ENCODE measurements at places on chromosomes 3 and 15. TPM values are rescaled to one million over a fixed set of nuclear protein-coding genes. Genes with fewer than 3 reads are reported as not detected.

- H3K27me3 ChIP-seq = no peaks in the 10 kb centered on the region
- H3K36me3 ChIP-seq = no peaks in the 10 kb centered on the region
- no peak for ATAC-seq
- H3K4me1 ChIP-seq = no peaks in the 10 kb centered on the region
- H3K4me3 ChIP-seq = no peak overlapping the region
- no peak overlapping the region for H3K27ac ChIP-seq
Observed at GRCh38 chr3:148147903-148148302, 549.8 kb upstream of the AGTR1 start.

DNA sequence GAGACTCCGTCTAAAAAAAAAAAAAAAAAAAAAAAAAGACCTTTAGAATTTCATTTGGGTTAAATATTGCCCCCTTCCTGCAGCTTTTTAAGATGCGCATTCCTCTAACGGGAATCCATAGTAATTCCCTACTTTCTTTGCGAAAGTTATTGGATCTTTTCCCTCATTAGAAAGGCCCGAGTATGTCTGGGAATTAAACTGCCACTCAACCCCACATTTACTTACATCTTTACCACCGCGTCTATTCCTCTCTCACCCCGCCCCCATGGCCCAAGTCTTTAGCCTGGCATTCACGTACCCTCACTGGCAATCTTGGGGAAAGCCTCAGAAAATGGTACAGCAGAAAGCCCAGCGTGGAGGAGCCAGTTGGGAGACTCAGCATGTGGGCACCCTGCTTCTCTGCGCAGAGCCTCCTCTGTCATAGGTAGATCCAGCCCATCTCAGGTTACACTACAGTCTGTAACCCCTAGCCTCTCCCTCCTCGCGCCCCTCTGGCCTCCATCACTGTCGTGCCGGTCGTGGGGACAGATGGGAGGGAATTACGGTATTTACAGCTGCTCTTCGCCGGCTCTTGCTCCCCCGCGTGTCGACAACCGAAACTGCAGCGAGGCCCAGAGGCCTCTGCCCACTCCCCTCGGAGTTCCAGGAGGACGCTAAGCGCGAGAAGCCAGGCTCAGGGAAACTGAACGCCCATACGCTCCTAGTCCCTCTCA is 6.4 kb upstream of the ANKDD1A start:
- peak overlapping the region; percentile 43 for H3K4me3 ChIP-seq
- no peaks in the 10 kb centered on the region for H3K27me3 ChIP-seq
- peak; percentile 80 for ATAC-seq

- ATAC-seq = no peak
- no peak overlapping the region for H3K27ac ChIP-seq
- no peaks in the 10 kb centered on the region for H3K4me1 ChIP-seq
- no peaks in the 10 kb centered on the region for H3K36me3 ChIP-seq
Observed at GRCh38 chr3:194443901-194444300, 42.9 kb downstream of the ATP13A3 start.

DNA sequence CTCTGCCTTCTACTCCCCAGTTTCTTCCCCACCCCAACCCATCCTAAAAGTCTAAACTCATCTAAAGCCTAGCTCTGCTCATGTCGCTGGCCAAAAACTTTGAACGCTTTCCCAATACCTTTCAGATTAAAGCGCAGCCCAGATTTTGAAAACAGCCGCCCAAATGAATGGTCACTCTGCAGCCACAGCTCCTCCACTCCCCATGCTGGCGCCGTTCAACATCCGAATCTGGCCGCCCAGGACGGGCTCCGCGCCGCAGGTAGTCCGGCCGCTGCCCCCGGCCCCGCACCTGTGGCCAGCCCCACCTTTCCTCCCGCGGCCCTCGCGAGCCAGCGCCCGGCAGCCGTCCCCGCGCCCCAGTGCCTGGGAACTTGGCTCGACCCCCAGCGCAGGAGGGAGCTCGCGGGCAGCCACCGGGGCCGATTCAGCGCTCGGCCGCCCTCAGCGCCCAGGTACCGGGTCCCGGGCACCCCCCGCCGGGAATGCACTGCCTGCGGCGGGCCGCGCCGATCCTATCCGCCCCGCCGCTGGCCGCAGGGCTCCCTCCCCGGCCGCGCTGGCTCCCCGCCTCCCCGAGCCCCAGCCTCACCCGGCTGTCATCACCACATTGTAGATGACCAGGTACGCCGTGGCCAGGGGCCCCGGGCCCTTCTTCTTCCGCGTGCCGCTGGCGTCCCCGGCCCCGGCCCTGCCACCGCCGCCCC is 417 bp downstream of the HACD2 start:
- H3K27me3 ChIP-seq = no peaks in the 10 kb centered on the region
- ATAC-seq = peak; percentile 58
- H3K36me3 ChIP-seq = no peaks in the 10 kb centered on the region
- peaks cover 8% of the 10 kb centered on the region for H3K4me1 ChIP-seq

DNA sequence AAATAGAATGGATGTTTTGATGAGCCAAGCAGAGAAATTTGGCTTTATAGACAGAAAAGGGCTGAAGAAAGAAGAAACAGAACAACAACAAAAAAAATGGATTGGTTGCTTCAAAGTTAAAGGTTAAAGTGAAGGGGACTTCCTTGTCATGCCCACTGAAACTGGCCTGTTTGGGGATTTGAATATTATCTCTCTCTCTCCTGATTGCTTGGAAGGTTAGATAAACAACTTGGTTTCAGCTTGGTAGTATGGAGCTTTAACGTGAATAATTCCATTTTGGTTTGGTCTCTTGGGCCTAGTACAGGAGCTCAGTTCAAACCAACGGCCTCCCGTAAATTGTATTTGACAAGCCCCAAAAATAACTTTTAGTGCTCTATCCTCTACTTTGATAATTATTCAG is 70.8 kb upstream of the MBNL1 start:
- peak overlapping the region; percentile 84 for H3K27ac ChIP-seq
- no peaks in the 10 kb centered on the region for H3K27me3 ChIP-seq
- no peaks in the 10 kb centered on the region for H3K36me3 ChIP-seq

- no peak overlapping the region for H3K4me3 ChIP-seq
- H3K27ac ChIP-seq = no peak overlapping the region
- no peak for ATAC-seq
- no peaks in the 10 kb centered on the region for H3K36me3 ChIP-seq
Observed at GRCh38 chr3:13839726-13840340, 40.0 kb downstream of the WNT7A start.

GRCh38 chr3:64674591-64675076 is 13.2 kb downstream of the ADAMTS9 start:
- ATAC-seq = no peak
- no peaks in the 10 kb centered on the region for H3K4me1 ChIP-seq
- no peak overlapping the region for H3K27ac ChIP-seq

- no peaks in the 10 kb centered on the region for H3K4me1 ChIP-seq
- peak; percentile 0 for ATAC-seq
- no peak overlapping the region for H3K27ac ChIP-seq
- H3K4me3 ChIP-seq = peak overlapping the region; percentile 77
- H3K27me3 ChIP-seq = peaks cover 16% of the 10 kb centered on the region
Observed at GRCh38 chr3:126983653-126984390, 907 bp downstream of the PLXNA1 start.

- H3K36me3 ChIP-seq = no peaks in the 10 kb centered on the region
- no peaks in the 10 kb centered on the region for H3K27me3 ChIP-seq
- H3K4me3 ChIP-seq = no peak overlapping the region
- peaks cover 40% of the 10 kb centered on the region for H3K4me1 ChIP-seq
Observed at GRCh38 chr15:58330741-58331559, 100.8 kb upstream of the LIPC start.

DNA sequence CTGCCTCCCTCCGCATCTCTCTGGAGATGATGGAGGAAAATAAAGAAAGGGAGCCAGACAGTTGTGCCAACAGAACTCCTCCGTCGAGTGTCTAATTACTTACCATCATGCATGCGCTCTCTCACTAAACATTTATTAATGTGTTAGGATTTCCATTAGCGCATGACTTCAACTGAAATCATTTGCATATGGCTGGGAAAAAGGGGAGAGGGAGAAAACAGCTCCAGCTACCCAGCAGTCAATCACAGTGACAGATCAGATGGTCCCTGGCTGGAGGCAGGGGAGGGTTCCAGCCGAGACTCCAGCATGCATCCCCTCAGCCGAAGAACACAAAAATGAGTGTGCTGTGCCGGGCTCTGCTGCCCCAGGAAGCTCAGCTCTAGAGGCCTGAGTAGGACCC is 6.8 kb upstream of the RHO start:
- no peak overlapping the region for H3K27ac ChIP-seq
- no peaks in the 10 kb centered on the region for H3K36me3 ChIP-seq
- no peak overlapping the region for H3K4me3 ChIP-seq
- ATAC-seq = no peak
- H3K4me1 ChIP-seq = no peaks in the 10 kb centered on the region

DNA sequence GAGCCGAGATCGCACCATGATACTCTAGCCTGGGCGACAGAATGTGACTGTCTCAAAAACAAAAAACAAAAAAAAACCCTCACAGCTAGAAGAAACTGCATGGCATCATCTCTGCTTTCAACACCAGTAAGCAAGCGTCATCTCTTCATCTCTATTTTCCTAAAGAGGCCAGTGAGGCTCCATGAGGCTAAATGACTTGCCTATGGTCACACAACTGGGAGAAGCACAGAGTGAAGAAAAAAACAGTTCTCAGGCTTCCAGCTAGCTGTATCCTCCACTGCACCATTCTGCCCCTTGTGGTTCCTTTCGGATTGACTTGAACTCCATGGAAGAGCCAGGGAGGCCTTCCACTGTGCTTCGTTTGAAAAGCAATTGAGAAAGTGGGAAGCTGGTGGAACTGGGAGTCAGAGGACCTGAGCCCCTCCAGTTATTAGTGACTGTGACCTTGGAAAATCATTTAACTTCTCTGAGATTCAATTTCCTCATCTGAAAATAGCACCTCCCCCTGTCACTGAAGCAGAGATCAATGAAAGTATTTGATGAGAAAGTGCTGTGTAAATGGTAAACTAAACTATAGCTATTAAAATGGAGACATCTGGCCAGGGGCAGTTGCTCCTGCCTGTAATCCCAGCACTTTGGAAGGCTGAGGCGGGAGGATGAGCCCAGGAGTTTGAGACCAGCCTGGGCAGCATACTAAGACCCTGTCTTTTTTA is 32.1 kb upstream of the DENND4A start:
- H3K4me3 ChIP-seq = no peak overlapping the region
- peaks cover 6% of the 10 kb centered on the region for H3K27me3 ChIP-seq
- no peaks in the 10 kb centered on the region for H3K4me1 ChIP-seq
- H3K36me3 ChIP-seq = no peaks in the 10 kb centered on the region
- ATAC-seq = peak; percentile 85

DNA sequence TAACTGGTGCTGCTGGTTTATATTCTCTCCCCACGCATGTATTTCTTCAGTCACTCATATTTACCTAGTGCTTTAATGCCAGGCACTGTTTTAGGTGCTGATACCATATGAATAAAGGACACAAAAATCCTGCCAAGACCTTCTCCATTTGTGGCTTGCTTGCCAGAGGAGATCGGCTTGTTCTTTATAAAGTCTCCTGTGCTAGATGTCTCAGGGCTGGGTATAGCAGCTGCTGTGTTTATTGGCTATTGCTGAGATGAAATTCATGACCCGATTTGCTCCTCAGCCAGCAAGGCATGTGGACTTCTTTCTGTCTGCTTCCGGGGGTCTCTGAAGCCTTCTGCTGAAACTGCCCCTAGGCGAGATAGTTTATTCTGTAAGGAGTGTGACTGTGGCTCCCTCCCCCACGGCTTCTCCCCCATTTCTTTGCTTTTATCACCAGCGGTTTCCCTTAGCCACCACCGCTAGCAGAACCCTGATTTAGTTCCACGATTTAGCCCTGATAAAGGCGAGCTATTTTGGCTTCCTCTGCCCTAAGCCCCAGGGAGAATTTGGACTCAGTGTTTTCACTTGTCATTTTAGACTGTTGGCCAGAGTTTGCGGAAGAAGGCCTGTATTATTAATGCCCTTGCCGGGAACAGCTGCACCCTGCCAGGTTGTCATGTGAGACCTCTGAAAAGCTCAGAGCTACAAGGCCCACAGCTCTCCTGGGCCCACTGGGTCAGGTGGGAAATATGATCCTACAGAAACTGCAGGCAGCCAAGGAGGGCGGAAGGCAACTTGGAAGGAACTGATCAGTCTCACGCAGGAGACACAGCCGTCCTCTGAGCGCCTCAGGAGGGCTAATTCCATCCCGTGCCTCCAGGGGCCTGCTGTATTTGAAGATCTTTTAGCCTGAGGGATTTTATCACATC is 46.8 kb downstream of the ST6GAL1 start:
- H3K4me1 ChIP-seq = no peaks in the 10 kb centered on the region
- peak overlapping the region; percentile 81 for H3K27ac ChIP-seq
- H3K36me3 ChIP-seq = no peaks in the 10 kb centered on the region
- H3K4me3 ChIP-seq = no peak overlapping the region
- H3K27me3 ChIP-seq = no peaks in the 10 kb centered on the region

GRCh38 chr3:69181592-69182211 is 59.3 kb upstream of the LMOD3 start:
- no peaks in the 10 kb centered on the region for H3K4me1 ChIP-seq
- no peaks in the 10 kb centered on the region for H3K27me3 ChIP-seq
- H3K4me3 ChIP-seq = no peak overlapping the region

DNA sequence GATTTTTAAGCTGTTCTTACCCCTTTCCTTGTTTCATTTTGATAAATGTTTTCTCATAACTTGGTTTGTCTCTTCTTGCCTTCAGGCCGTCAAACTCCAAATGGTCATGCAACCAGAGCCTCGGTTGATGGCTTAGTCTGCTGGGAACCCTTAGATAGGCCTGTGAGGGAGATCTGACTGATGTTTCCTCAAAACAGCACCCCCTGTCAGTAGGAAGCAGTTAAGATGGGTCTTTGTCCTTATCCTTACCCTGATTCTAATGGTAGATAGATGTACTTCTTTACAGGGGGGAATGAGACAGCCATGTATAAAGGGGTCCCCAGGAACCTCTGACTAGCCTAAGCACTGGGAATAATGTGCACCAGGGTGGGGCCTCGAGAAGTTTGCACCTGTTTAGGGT is 16.3 kb upstream of the OR5H1 start:
- H3K27me3 ChIP-seq = no peaks in the 10 kb centered on the region
- H3K36me3 ChIP-seq = no peaks in the 10 kb centered on the region
- no peak overlapping the region for H3K4me3 ChIP-seq
- no peak overlapping the region for H3K27ac ChIP-seq

DNA sequence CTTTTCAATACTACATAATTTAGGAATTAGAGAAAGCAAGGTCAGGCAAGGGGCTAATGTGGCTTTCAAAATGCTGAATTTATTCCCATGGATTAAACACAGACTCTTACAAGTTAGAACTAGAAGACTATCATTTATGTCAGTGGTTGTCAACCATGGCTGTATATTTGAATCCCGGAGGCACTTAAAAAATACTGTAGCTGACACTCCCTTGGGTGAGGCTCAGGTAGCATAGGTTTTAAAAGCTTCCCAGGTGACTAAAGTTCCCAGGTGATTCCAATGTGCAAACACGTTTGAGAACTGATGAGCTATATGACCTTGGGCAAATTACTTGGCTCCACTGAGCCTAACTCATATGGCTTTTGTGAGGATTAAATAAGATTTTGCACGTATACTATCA is 29.6 kb downstream of the AAGAB start:
- H3K36me3 ChIP-seq = peaks cover 17% of the 10 kb centered on the region
- no peaks in the 10 kb centered on the region for H3K27me3 ChIP-seq

MFGE8 gene
- total RNA-seq = 503 TPM

SMCO1 gene
- total RNA-seq = not detected

SKIC8 gene
- total RNA-seq = 37.8 TPM

CACNA1D gene
- total RNA-seq = 5.7 TPM

FSTL1 gene
- total RNA-seq = 1,189 TPM

SLC27A2 gene
- total RNA-seq = not detected

C3orf52 gene
- total RNA-seq = 1.6 TPM

ADAMTSL3 gene
- total RNA-seq = 19.4 TPM

IFT122 gene
- total RNA-seq = 18.2 TPM

CSPG5 gene
- 0.30 TPM for total RNA-seq

DUOXA1 gene
- 1.7 TPM for total RNA-seq
